ENCODE measurements at places on chromosomes 12 and 14. TPM values are rescaled to one million over a fixed set of nuclear protein-coding genes. Genes with fewer than 3 reads are reported as not detected.

DNA sequence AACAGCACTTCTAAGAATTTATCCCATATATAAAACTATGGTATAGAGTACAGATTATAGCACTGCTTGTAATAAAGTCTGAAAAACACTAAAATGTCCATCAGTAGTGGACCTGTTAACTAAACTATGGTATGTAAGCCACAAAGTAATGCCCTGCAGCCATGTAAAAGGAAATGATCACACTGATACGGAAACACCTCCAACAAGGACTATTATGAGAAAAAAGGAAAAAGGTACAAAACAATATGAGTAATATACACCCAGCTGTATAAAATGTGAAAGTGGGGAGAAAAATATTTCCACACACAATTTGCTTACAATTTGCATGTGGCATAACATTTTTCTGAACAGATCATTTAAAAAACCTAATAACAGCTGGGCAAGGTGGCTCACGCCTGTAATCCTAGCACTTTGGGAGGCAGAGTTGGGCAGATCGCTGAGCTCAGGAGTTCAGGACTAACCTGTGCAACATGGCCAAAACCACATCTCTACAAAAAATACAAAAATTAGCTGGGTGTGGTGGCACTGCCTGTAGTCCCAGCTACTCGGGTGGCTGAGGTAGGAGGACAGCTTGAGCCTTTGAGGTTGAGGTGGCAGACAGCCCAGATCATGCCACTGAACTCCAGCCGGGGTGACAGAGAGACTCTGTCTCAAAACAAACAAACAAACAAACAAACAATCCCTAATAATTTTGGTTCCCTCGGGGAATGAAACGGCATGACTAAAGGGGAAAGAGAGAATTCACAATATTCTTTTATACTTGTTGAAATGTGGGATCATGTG lies 250.5 kb downstream of the MED13L start:
- DNase-seq, result no peak

DNA sequence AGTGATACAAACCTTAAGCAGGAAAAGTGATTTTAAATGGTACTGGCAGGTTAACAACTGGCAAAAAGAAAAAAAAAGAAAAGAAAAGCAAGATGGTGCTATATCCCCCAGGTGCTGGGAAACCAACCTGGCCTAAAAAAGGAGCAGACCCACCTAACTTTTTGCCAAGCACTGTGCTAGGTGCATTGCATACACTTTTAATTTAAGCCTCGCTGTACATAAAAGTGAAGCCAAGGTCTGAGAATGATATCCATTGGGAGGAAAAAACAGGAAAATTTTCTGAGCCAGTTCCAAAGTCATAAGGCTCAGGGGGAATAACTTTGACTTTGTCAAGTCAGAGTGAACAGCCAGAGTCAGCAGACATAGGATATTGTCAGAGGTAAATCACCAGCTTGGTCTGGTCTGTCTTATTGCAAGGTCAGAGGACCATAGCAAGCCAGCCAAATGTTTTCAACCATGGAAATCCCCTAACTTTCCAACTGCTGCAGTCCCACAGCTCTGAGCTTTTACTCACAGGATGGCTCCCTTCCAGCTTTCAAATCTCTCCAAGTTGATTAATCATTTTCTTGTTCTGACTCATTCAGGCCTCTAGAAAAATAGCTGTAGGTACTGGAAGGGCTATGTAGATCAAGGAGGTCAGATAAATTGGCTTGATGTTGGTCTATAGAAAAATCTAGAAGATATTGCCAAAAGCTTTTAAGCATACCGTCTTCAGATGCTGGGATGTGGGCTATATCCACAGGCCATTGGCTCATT lies 412.9 kb downstream of the RAD51B start:
- no peak for DNase-seq

Gene TMEM106C
- 48.1 TPM for total RNA-seq

DNA sequence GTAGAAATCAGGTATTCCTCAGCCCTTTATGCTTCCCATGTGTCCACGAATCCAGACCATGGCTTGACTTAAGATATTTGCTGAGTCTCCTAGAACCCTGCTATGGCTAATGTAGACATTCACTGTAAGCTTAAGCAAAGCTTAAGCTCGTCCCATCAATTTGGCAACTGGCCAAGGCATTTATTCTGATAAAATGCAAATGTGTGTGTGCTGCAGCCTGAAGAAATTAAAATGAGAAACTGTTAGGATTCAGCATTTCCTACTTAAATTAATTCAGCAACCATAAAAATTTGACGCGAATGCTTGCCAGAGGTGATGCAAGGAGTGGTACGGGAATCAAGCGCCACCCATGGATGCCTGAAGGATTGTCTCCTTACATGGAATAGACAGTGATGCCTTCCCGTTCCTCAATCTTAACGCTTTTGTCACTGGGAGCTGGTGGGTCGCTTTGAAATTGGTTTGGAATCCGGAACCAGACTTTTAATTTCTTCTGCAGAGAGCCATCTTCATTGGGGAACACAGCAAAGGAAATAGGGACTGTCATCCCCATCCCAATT lies 13.2 kb downstream of the HEBP1 start:
- DNase-seq, result no peak

DNA sequence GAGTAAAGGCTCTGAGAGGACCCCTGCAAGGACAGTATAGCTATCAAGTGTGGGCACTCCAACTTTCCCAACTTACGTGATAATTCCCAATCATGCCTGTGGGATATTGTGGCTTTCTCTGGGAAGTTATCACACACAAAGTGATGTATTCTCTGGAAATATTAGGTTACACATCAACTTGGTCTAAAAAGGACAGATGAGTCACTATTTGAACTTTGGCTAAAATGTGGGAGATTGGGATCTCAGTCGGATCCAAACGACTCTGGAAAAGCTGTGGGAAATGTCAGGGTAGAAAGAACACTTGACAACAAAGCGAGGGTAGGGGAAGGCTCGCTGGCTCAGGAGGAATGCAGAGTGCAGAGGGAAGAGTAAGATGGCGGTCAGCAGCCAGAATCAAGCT lies 1048.9 kb downstream of the BCL11B start:
- DNase-seq, result no peak

- no peak for DNase-seq
Measured at GRCh38 chr12:64039281-64039871, 182.7 kb downstream of the KICS2 start.

Gene IRAK3
- 67.9 TPM for total RNA-seq

Gene NINJ2
- total RNA-seq, result 5.3 TPM

Gene SLC38A4
- not detected for total RNA-seq

Gene GPR84
- 2.3 TPM for total RNA-seq

Measured in thoracic aorta (tissue), 2 donors.